ENCODE measurements at places on chromosomes 2 and 18. TPM values are rescaled to one million over a fixed set of nuclear protein-coding genes. Genes with fewer than 3 reads are reported as not detected.

DNA sequence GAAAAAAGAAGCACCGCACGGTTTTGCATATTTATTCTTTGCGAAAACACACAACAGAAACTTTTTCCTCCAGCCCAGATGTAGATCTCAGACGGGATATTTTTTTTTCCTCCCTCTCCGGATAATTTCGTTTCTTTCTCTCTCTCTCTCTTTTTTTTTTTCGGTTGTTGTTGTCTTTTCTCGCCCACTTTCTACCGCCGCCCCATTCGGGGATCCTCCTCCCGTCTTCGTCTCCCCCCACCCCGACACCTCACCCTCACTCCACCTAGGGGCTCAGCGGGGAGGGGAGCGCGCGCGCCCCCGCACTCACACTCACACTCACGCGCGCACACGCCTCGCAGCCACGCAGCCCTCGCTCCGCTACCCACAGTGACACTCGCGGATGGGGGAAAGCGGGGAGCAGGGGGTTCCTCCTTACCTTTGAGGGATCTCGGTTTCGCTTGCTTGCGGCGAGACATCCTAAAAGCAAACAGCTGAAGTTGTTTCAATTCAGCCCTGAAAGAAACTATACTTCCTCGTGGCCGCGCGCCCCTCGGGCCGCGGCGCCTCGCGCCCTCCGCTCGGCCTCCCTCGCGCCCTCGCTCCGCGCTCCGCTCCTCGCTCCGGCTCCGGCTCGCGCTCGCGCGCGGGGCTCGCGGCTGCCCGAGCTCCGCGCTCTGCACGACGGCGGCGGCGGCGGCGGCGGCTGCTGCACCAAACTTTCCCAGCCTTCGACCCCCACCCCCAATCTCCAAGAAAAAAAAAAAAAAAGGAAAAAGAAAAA, 1.3 kb downstream of the ZNF521 start:
- DNase-seq = peak; percentile 84

DNA sequence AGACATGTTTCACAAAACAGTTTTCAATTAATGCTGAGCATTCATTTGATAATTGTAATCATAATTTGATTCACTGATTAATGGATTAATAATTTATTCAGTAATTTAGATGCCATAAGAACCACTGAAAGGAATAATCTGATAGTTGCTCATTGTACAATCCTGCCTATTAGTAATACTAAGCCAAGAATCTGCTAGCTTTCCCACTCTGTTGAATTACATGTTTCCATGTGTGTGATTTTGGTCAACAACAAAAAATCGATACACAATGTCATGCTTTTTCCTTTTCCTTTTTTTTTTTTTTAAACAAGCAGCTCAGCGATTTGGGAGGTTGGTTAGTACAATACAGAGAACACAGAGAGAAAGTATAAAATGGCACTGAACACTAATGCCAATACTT, 25.9 kb downstream of the ARL5A start:
- DNase-seq = no peak

GRCh38 chr2:102735416-102736109, 26.3 kb upstream of the TMEM182 start:
- DNase-seq = no peak

- DNase-seq = no peak
These were observed 215.7 kb upstream of the CYP26B1 start for GRCh38 chr2:72363406-72363805.

DNA sequence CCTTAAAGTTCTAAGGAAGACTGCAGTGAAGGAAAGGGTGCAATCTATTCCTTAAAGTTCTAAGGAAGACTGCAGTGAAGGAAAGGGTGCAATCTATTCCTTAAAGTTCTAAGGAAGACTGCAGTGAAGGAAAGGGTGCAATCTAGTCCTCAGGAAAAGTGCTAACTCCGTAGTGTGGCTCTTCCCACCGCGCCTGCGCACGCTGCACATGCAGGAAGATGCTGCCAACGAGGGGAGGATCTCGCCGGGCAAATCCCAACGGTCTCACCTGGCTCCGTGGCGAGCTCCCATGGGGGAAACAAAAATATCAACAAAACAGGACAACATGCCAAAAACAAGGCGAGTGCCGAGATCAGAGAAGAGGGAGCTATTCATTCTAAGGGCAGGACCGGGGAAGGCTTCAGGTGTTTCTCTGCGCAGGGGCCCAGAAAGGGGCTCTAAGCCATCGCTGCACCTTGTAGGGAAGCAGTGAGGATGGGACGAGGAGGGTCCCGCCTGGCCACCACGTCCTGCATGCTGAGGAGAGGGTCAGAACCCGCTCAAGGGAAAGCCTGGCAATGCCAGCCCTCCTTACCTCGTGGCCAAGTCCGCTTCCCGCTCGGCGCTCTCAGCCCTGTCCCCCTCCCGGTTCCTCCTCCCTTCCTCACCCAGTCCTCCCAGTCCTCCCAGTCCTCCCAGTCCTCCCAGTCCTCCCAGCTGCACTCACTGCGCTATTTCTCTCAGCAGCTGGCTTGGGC, 24.5 kb downstream of the TIMM21 start:
- DNase-seq = no peak

DNA sequence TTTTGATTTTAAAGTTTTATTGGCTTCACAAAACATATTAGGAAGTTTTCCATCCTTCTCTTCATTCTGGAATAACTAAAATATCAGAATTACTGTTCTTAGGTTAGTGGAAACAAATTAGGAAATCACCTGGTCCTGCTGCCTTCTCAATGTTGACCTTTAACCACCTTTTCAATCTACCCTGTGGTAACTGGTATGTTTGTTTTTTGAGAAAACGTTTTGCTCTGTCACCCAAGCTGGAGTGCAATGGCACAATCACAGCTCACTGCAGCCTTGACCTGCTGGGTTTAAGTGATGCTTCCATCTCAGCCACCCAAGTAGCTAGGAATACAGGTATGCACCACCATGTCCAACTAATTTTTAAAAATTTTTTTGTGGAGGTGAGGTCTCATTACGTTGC, 28.4 kb downstream of the ACYP2 start:
- DNase-seq = no peak

DNA sequence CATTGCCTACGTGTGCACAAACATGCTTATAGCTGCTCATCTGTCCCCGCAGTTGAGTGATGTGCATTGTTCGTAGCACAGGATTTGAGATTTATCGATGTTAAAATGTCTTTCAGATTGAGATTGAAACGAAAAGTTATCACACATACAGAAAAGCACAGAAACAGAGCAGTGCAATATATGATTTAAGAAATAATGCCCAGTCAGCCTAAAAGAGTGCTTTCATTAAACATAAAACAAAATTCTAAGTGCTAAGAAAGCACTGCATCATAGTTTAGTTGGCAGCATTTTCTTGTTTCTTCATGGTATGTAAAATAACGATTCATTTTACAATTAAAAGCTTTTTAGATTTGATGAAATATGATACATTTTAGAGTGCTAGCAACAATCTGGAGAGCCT, 31.9 kb upstream of the GORASP2 start:
- DNase-seq = no peak

DNA sequence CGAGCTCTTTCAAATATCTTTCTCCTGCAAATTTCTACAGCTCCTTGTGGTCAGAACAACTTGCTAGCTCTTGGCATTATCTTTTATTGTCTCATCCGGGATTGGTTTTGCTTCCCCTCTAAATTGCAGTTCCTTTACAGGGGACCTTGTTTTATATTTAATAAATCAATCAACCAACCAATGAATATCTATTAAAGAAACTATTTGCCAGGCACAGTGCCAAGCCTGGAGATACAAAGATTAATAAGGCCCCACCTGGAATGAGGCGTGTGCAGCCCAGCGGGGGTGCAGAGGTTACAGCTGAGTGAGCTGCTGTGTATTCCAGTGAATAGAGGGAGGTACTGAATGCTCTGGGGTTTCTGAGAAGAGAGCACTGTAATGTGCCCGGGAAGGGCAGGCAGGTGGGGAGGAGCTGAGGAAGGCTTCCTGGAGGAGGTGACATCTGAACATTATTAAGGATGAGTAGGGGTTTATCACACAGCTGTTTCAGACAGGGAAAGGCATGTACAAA, 51.8 kb downstream of the LIPG start:
- DNase-seq = no peak

DNA sequence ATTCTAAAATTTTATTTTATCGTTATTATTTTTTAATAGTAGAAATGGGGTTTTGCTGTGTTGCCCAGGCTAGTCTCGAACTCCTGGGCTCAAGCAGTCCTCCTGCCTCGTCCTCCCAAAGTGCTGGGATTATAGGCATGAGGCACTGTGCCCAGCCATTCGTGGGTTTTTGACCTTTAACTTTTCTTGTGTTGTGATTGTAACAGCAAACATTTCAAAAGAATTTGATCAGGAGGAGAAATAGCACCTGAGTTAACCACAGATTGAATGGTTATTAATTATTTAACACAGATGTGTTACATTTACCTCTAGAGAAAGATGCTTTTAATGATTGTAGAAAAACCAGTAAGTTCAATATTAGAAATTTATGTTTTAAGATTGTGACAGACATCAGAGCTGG, 132.0 kb downstream of the HAUS1 start:
- no peak for DNase-seq

DNA sequence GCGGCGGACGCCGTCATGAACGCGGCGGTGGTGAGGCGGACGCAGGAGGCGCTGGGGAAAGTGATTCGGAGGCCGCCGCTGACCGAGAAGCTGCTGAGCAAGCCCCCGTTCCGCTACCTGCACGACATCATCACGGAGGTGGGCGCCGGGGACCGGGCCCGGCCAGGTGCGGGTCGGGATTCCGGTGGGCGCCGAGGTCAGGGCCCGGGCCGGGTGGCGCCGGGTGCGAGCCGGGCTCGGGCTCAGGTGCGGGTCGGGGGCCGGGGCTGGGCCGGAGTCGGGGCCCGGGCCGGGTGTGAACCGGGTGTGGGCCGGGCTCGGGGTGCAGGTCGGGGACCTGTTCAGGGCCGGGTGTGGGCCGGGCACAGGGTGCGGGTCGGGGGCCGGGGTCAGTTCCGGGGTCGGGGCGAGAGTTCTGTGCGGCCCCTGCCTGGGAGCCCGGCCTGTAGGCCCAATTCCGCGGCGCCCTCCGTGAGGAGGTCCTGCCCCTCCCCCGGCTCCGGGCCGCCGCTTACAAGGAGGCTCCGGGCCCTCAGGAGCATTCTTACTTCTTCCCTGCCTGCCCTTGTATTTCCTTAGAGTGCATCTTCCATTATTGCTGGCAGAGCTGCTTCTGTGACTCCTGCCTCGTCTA, 447 bp downstream of the TRAF3IP1 start:
- peak; percentile 67 for DNase-seq

- peak; percentile 75 for DNase-seq
These were observed 79.2 kb downstream of the KIAA2012 start for GRCh38 chr2:202152104-202152715.

DNA sequence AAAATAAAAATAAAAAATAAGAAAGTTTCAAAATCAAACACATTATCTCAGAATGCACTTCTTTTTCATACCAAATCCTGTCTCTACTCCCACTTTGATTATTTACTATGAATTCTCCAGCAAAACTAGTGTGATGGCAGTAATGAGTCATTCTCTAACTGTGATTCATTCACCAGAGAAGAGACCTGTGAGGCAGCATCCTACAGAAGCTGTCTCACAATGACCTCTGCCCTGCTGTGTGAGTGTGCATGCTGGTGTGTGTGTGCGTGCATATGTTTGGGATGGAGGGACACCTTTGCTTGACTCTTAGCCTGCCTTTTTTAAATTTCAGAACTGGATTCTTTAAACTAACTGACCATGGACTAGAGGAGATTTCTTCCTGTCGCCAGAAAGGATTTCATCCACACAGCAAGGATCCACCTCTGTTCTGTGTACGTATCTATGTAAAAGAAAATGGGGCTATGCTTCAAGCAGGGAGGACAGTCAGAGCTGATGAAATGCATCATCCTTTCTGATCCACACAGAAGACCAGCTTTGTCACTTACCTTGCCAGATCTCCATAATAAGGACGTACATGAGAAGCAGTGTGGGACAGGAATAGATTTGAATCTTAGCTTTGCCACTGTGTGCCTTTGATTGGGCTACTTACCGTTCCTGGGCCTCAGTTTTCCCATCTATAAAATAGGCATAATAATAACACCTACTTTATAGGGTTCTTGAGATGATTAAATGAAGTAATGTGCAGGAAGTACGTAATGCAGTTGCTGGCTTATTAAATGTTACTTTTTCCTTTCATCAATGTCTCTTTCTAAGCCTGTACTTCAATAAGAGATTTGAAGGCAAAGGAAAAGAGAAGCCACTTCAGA, 31.2 kb downstream of the STAMBP start:
- peak; percentile 91 for DNase-seq

- DNase-seq = no peak
These were observed 51.0 kb upstream of the DSC1 start for GRCh38 chr18:31213641-31214040.

- no peak for DNase-seq
These were observed 25.5 kb upstream of the ALPP start for GRCh38 chr2:232353096-232353495.

DNA sequence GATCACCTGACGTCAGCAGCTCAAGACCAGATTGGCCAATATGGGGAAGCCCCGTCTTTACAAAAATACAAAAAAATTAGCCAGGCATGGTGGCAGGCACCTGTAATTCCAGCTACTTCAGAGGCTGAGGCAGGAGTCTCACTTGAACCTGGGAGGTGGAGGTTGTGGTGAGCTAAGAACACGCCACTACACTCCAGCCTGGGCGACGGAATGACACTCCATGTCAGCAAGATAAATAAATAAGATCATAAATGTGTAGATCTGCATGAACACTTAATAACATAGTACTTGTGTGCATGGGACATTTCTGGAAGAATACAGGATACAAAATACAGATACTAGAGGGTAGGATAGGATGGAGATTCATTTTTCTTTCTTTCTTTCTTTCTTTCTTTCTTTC, 9.1 kb downstream of the EHD3 start:
- DNase-seq = no peak

- no peak for DNase-seq
These were observed 422.0 kb downstream of the CBLN2 start for GRCh38 chr18:72122103-72122502.

GRCh38 chr2:172093416-172094293, 8.3 kb downstream of the DLX1 start:
- no peak for DNase-seq

DNA sequence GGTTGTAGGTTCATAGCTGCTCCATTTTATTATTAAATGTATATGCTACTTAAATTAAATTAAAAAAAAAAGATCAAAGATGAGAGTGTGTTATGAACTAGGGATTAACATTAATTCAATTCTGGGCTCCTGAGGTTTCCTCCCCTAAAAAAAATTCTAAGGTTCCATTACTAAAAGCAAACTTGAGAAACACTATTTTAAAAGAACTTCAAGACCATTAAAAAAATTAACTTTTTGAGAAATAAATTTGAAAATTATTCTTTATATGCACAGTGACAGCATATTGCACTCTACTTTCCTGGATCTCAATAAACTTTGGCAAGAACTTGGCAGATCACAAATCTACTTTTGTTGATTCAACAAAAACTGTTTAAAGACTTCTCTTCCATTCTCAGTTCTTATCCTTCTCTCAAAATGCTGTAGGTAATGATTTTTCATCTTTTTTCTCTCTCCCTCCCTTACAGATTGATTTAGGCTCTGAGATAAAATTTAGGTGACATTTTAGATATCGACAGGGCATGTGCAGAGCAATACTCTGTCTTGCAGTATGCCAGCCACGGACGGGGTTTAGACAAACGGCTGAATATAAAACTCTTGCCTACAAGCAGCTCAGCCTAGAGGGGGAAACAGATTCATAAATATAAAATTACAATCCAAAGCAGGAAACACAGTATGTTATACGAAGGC, 592 bp upstream of the MARS2 start:
- DNase-seq = no peak

The PPP1R1C gene
- polyA plus RNA-seq = not detected

The DPYSL5 gene
- not detected for polyA plus RNA-seq

The LIMS3 gene
- polyA plus RNA-seq = 7.6 TPM

The IL1F10 gene
- polyA plus RNA-seq = not detected

The LOXL3 gene
- 55.2 TPM for polyA plus RNA-seq

The TNS1 gene
- 78.6 TPM for polyA plus RNA-seq

The ASTL gene
- not detected for polyA plus RNA-seq

The OBSL1 gene
- 13.8 TPM for polyA plus RNA-seq

The SMAD4 gene
- polyA plus RNA-seq = 39.6 TPM

The DLX1 gene
- polyA plus RNA-seq = 9.5 TPM
